Brain microvascular endothelial cell (primary cell): ENCODE measurements at places on chromosomes 16 and 17.

DNA sequence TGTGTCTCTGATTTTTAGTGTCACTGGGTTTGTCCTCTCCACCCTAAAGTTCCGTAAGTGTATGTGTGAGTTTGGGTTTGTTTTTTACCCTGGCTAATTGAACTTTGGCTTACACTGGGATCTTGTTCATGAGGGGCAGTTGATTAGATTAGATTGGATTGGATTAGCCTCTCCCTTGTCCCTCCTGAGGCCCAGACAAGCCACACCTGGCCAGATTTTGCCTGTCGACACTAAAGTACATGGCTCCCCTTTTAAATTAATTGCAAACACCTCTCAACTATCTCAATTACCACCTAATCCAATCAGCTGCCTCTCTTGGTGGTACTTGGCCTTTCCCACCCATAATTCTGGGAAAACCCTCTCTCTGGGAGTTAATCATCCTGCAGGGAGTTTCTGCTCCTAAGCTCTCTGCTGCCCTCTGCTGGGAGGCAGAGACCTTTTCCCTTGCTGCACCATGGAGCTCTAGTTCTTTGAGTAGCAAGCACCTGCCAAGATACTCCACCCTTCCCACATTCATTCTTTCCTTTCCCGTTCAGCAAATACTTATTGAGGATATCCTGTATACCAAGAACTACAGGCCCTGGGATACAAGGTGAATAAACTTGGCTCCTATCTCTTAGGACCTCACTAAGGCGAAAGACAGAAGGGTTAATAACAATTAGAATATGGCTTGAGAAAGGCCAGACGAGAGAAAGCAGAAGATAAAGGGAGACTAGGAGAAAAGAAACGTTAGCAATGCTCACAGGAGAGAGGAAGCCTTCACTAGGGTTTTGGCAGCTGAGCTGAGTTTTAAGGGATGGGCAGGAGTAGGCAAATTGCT, 60.0 kb upstream of the MPHOSPH6 start:
- DNase-seq: peak; percentile 55

GRCh38 chr17:36864827-36865430, 72.3 kb upstream of the LHX1 start:
- DNase-seq: no peak

GRCh38 chr17:11356371-11356770, 115.4 kb downstream of the SHISA6 start:
- DNase-seq: no peak

DNA sequence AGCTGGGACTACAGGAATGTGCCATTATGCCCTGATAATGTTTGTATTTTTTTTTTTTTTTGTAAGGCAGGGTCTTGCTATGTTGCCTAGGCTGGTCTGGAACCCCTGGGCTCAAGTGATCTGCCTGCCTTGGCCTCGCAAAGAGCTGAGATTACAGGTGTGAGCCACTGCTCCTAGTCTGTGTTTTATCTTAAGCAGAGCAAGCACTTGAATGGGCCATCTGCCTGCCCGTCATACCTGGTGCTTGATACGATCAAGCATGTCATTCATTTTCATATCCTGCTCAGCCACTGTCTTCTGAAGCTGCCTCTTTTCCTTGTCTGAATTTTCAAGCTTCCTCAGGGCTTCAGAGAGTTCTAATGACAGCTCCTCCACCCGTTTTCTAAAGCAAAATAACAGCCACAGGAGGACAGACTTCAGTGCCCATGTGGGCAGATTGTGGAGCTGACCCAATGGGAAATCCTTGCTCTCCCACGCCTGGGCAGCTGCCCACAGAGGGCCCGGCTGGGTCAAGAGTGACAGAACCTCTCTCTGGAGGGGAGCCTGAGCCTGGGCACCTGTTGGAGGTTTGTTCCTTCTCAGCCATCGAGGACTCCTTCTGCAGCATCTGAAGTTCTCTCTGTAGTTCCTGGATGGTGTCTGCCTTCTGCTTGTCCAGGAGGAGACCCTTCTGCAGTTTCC, 36.5 kb downstream of the DHX38 start:
- no peak for DNase-seq

GRCh38 chr17:3915995-3916696, at the start of gene P2RX1:
TSS of gene P2RX1 (minus strand) at chr17:3916465. CDS start at chr17:3916225, 240 bp downstream.
- no peak for DNase-seq

GRCh38 chr17:82566129-82566960, 46.8 kb downstream of the FOXK2 start:
- DNase-seq: no peak

DNA sequence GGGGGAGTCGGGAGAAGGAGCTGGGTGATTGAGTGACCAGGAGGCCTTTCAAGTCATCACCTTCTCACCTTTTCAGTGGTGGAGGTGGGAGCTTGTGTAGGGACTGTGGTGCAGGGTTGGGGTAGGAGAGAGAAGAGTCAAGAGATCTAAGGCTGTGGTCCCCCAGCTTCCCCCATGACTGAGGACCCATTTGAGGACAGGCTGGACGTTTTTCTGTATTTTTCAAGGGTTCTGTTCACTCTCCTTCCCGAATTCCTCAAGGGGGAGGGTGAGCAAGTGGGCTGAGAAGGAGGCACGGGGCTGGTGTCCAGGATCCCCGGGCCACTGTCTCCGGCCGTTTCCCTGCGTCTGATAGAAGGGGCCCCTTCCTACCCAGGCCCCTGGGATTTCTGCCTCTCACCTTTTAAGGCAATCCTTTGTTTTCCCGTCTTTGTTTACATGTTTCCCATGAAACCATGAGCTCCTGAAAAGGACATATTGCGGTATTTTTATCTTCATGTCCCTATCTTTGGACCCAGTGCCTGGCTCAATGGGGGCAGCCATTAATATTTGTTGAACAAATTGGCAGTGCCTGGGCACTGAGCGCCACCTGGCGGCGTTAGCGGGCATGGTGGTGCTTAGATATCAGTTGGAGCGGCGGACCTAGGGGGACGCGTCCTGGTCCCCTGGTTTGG, 9.2 kb upstream of the CD300A start:
- peak; percentile 34 for DNase-seq

GRCh38 chr17:50026046-50026675, 29.7 kb upstream of the ITGA3 start:
- no peak for DNase-seq
